ENCODE measurements at places on chromosomes 12 and 14.

GRCh38 chr12:62767496-62767895 is 167.5 kb downstream of the PPM1H start:
- DNase-seq, result peak; percentile 51

DNA sequence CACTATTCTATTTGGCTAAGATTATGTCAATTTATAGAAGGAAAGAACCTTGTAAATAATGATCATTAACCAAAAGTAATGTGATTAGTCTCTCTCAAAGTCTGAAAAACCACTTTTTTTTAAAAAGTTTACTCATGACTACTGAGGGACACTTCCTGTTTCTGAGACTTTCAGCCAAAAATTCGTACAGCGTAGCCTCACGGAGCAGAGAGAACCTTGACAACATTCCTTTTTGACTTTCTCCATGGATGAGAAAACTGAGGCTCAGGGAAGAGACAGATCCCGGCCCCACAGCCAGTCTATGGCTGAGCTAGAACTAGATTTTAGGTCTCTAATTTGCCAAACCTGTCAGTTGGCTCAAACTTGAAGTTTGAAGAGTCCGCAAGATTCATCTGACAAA is 68.2 kb downstream of the DAD1 start:
- DNase-seq, result no peak

- DNase-seq, result no peak
These were observed 182.3 kb downstream of the NTF3 start for GRCh38 chr12:5614256-5614655.

DNA sequence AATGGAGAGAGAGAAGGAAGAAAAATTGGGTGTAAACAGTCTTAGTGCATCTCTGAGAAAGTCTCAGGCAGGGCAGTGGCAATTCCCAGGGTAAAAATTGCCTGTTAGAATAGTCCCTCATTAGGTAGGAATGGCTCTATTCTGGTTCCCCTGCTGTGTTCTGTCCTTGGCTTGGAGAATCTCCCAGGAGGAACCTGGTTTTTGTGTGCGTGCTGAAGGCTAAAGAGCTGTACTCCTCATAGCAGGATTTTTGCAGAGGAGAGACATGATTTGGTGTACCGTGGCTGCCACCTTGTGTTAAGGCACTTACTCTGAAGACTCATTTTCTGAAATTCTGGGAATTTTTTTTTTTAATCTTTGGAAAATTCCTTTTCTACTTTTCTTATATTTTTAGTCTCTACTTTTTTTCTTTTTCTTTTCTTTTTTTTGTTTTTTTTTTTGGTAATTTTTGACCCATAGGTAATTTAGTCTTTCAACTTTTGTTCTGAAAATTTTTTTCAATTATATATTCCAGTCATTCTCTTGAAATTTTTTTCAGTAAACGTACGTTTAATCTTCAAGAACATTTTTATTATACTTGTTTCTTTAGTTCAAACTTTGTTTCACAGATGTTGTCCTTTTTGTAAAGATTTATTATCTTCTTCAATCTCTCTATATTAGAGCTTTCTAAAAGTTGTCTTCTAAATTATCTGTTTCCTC is 63.8 kb downstream of the FBXO33 start:
- DNase-seq, result peak; percentile 81

GRCh38 chr12:17652436-17652835 is 437.6 kb downstream of the RERGL start:
- no peak for DNase-seq

DNA sequence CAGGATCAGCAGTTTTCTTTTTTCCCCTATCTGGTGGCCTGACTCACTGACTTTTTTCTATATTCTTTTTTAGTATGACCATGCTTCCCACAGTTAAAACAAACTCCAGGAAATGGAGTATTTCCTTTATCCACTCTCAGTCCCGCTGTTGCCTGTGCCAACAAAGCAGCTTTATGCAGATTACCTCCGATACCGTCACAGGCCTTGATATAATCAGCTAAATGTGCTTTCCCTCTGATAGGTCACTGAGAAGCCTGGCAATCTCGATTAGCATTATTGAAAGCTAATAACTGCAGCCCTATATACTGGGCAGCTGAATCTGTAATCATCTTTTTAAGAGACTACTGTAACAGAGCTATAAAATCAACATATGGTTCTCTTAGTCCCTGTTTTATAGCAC is 243.6 kb downstream of the KIF21A start:
- DNase-seq, result peak; percentile 37

All from astrocyte of the spinal cord (primary cell).